ENCODE measurements at places on chromosomes 13 and 19.

DNA sequence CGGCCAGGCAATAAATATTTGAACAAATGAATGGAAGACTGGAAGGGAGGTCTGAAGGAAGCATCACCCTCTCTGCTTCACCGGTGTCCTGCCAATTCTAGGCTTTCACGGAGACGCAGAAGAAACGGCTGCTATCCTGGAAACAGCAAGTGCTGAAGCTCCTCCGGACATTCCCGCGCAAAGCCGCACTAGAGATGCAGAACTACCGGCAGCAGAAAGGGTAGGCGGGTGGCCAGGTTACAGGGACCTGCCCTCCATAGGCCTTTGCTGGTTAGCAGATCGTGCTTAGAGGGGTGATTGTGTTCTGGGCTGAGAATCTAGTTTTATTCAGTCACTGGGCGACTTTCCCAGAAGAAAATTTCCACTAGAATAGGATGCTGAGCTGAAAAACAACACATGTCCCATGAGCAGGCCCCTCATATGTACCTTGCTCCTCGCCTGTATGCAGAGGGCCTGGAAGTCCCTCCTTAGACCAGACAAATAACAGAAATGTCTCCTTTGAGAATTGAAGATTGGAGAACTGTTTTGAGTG lies 11.0 kb downstream of the PAF1 start:
- no peak for DNase-seq

GRCh38 chr13:20711301-20712044 lies 8.0 kb downstream of the IL17D start:
- DNase-seq, result peak; percentile 27

DNA sequence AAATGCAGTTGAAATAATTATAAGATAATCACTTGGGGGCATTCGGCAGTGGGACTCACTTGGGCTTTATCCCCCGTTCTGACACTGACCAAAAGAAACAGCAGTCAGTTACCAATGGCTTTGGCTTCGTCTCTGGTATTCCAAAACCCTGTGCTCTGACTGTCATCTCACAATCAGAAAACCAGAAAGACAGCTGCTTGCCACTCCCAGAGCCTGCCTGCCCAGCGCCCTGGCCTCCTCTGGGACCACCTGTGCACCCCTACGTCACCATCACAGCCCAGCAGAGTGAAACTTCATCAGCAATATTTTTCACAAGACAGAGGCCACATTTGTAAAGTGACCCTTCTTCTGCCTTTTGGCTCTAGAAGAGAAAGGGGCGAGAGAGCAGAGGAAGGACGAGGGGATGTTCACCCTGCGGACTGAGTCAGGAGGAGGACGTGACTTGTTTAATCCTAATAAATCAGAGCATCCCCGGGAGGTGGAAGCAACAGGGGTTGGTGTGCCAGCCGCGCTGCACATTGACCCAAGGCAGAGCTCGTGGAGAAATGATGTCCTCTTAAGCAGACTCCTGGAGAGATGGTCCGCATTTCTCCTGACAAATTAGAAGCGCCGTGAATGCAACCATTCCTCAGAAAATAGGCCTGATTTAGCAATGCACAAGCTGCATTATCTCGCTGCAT lies 397.8 kb upstream of the ZNF507 start:
- no peak for DNase-seq

GRCh38 chr13:104270731-104271130 lies 1204.5 kb upstream of the SLC10A2 start:
- DNase-seq, result no peak

- DNase-seq, result no peak
Observed at GRCh38 chr19:3575949-3576673, 3.4 kb downstream of the HMG20B start.

- DNase-seq, result no peak
Observed at GRCh38 chr13:94233837-94234236, 245.6 kb downstream of the DCT start.

- DNase-seq, result no peak
Observed at GRCh38 chr13:100461309-100462030, 127.1 kb downstream of the GGACT start.

- DNase-seq, result no peak
Observed at GRCh38 chr13:104314926-104315535, 1248.8 kb upstream of the SLC10A2 start.

DNA sequence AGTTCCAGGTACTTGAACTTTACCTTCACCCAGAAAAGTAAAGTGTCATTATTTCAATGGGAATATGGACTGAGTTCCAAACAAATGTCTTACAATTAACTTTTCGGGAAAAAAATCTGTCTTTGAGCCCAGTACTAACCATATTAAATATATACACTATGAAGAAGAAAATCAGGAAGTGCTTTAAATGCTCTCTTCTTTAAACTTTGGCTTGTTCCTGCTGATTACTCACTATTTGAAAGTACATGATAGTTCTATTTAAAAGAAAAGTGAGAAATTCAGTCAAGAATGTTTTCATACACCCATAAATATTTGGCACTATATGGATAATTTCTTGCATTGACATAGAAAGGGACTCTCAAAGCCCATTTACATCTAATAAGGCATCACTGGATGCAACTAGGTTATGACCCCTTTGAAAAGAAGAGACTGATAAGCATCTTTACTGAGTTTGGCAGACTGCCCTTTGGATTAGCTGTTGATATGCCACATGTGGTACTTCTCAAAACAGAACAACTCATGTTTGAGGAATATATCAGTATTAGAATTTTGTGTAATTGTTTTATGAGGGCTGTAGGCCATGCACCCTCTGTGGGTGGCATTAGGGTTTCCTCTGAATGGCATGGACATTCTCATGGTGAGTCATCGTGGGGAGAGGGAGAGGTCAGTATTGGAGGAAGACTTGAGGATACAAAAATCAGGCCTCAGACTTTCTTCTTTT lies 25.0 kb upstream of the VWA8 start:
- DNase-seq, result peak; percentile 55

GRCh38 chr13:73932091-73932490 lies 202.1 kb downstream of the KLF12 start:
- DNase-seq, result no peak

DNA sequence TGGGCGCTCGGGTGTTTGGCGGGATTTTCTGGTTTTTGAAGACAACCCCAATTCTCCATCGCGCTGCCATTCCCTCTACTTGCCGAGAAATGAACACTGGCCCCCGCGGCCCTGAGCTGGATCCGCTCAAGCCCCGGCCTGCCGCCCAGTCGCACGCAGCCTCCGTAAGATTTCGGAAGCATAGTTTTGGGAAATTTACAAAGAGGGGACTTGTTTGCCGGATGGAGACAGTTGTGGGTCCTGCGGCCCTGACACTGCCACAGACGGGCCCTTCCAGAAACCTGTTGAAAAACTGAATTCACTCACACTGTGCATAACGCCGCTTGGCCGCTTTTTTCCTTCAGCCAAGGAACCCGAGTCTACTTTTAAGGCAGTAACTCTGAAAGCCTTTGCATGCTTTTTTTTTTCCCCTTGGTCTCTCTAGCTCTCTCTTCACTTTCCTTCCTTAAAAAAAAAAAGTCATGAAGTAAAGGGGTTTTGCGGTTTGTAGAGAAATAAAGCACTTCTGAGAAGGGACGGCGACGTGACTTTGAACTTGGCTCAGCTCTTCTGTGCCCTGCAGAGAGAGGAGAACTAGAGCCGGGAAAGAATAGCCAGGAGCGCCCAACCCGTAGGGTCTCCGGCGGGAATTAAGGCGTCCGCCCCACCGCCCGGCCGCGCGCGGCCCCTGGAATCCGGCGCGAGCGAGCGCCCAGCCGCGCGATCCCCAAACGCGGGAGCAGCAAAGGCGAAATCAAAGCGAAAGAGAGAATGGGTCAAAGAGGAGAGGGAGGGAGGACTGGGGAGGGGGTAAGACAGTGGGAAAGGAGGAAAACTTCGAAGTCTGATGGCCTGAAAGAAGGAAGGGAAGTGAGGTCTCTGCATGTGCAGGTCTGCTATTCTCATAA lies 3.4 kb upstream of the ZIC2 start:
- peak; percentile 0 for DNase-seq
